ENCODE measurements at places on chromosomes 11 and 22.
A peak's percentile ranks its signal among the peaks of the same experiment; 100 is the strongest.

GRCh38 chr22:38709306-38709705 lies 3.6 kb downstream of the GTPBP1 start:
- H3K4me1 ChIP-seq: peaks cover 56% of the 10 kb centered on the region
- no peak overlapping the region for H3K27ac ChIP-seq
- no peaks in the 10 kb centered on the region for H3K27me3 ChIP-seq
- DNase-seq: no peak
- no peak overlapping the region for H3K4me3 ChIP-seq
- peaks cover 5% of the 10 kb centered on the region for H3K36me3 ChIP-seq

- no peaks in the 10 kb centered on the region for H3K4me1 ChIP-seq
- H3K4me3 ChIP-seq: no peak overlapping the region
- H3K27ac ChIP-seq: no peak overlapping the region
- no peak for DNase-seq
Measured at GRCh38 chr11:45563810-45564209, 101.6 kb downstream of the CHST1 start.

GRCh38 chr22:22556995-22557925 lies 1.8 kb downstream of the PRAME start:
- no peaks in the 10 kb centered on the region for H3K27me3 ChIP-seq
- DNase-seq: no peak
- H3K27ac ChIP-seq: peak overlapping the region; percentile 98
- H3K4me1 ChIP-seq: peaks cover 8% of the 10 kb centered on the region

- no peak overlapping the region for H3K4me3 ChIP-seq
- no peak for DNase-seq
- H3K27me3 ChIP-seq: no peaks in the 10 kb centered on the region
Measured at GRCh38 chr11:109735128-109735527, 313.1 kb downstream of the C11orf87 start.

GRCh38 chr11:92644595-92645445 lies 324.6 kb upstream of the MTNR1B start:
- H3K27me3 ChIP-seq: no peaks in the 10 kb centered on the region
- H3K27ac ChIP-seq: no peak overlapping the region
- H3K36me3 ChIP-seq: no peaks in the 10 kb centered on the region
- H3K4me3 ChIP-seq: no peak overlapping the region
- DNase-seq: no peak
- no peaks in the 10 kb centered on the region for H3K4me1 ChIP-seq

- no peaks in the 10 kb centered on the region for H3K36me3 ChIP-seq
- no peaks in the 10 kb centered on the region for H3K27me3 ChIP-seq
- no peak for DNase-seq
Measured at GRCh38 chr11:36478700-36479329, 31.3 kb downstream of the TRAF6 start.

DNA sequence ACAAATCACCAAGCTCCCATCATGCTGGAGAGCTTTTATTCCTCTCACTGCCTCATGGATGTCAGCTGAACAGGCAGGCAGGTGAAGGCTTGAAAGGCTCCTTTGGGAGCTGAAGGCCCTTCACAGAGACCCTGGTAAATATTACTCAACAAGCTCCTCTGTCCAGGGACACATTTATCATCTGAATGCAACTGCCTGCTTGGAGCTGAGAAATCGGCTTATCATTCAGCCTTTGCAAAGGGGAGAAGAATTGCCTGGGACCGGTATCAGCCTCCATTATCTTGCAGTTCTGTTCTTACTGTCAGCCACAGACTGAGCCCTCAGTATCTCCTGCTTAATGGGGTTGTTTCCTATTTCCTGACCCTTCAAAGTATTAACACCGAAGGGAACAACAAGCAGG lies 113.8 kb upstream of the PITPNB start:
- peaks cover 3% of the 10 kb centered on the region for H3K27me3 ChIP-seq
- H3K27ac ChIP-seq: no peak overlapping the region
- no peak overlapping the region for H3K4me3 ChIP-seq
- DNase-seq: no peak

- H3K4me1 ChIP-seq: no peaks in the 10 kb centered on the region
- no peak overlapping the region for H3K4me3 ChIP-seq
- no peak for DNase-seq
- no peaks in the 10 kb centered on the region for H3K36me3 ChIP-seq
- no peaks in the 10 kb centered on the region for H3K27me3 ChIP-seq
- H3K27ac ChIP-seq: no peak overlapping the region
Measured at GRCh38 chr22:34096770-34097169, 176.5 kb upstream of the LARGE1 start.

GRCh38 chr22:27124351-27124966 lies 467.1 kb downstream of the MIAT start:
- no peak for DNase-seq
- H3K27ac ChIP-seq: no peak overlapping the region

DNA sequence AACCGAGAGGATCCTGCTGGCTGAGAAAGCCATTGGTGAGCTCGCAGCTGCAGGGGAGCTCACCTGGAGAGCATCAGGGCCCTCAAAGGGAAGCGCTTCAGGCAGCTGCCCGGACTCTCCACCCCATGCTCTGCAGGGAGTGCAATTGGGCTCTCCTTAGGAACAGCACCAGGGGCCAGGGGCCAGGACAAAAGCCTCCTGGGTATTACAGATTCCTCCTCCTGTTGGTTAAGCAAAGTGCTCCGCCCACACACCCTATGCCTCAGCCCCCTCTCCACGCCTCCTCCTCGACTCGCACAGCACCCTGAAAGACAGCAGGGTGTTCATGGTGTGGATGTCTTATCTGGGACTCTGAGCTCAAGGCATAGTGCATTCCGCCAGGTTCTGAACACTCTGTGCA lies 139.9 kb downstream of the SHANK2 start:
- no peak overlapping the region for H3K27ac ChIP-seq
- DNase-seq: no peak
- H3K36me3 ChIP-seq: no peaks in the 10 kb centered on the region
- H3K4me3 ChIP-seq: no peak overlapping the region
- no peaks in the 10 kb centered on the region for H3K27me3 ChIP-seq

- H3K36me3 ChIP-seq: no peaks in the 10 kb centered on the region
- no peak overlapping the region for H3K27ac ChIP-seq
- no peak overlapping the region for H3K4me3 ChIP-seq
- H3K4me1 ChIP-seq: no peaks in the 10 kb centered on the region
- no peaks in the 10 kb centered on the region for H3K27me3 ChIP-seq
Measured at GRCh38 chr11:34859496-34859895, 56.7 kb downstream of the APIP start.

DNA sequence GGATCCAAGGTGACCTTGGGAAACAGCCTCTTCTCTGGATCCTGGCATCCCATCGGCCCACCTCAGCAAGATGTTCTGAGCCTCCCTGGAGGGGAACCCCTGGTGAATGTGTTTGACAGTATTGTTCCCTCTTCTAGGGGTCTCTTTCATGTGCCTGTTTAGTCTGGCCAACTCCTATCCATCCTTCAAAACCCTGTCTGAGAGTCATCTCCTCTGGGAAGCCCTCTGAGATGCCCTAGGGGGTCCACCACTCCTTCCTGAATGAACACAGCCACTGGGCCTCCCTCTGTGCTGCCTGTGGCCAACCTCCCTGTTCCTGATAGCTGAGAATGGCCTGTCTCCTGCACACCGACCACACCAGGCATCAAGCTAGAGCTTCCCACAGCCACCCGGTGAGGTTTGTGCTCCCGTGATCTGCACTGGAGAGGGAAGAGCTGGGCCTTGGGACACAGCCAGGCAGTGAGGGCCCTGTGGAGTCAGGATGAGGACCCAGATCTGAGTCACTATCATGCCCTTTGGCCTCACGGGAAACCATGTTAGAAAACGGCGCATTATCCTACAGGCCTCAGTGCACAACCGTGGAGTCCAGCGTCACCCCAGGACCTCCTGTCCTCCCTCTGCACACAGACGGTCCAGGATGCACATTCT lies 8.8 kb downstream of the WNT7B start:
- no peak for DNase-seq
- no peak overlapping the region for H3K4me3 ChIP-seq
- no peaks in the 10 kb centered on the region for H3K36me3 ChIP-seq
- peaks cover 3% of the 10 kb centered on the region for H3K27me3 ChIP-seq
- H3K4me1 ChIP-seq: no peaks in the 10 kb centered on the region

DNA sequence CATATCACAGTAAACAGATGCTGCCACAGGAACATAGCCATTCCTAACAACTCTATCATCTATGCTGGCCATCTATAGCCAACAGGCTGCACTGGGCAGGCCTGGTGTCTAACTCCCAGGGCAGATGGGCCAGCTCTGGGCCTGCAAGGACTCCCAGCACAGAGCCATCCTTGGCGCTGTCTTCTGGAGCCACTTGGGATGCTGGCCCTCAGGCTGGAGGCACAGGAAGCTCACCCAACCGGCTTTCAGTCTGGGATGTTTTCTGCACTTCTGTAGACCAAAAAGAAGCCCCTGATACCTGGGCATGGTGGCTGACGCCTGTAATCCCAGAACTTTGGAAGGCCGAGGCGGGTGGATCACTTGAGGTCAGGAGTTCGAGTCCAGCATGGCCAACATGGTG lies 40.8 kb upstream of the WNT11 start:
- H3K36me3 ChIP-seq: no peaks in the 10 kb centered on the region
- no peak overlapping the region for H3K27ac ChIP-seq
- H3K4me1 ChIP-seq: no peaks in the 10 kb centered on the region
- no peak overlapping the region for H3K4me3 ChIP-seq
- H3K27me3 ChIP-seq: no peaks in the 10 kb centered on the region

DNA sequence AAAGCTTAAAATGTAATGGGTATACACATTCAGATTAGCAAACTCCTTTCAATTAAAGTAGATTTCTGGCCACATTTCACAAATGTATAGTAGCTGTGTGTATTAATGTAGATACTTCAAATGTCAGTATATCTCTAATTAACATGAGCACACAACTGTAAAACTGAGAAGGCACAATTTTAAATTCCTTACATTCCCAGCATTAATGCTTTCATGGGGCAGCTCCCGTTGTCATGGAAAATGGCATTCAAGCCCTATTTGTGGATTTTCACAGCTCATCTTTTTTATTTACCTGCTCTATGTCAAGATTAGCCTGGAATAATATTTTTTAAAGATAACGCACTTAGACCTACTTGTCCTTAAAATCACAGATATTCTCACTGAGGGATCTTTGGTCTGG lies 113.6 kb upstream of the SOX6 start:
- H3K27ac ChIP-seq: no peak overlapping the region
- H3K27me3 ChIP-seq: no peaks in the 10 kb centered on the region
- H3K4me1 ChIP-seq: no peaks in the 10 kb centered on the region
- no peak overlapping the region for H3K4me3 ChIP-seq

GRCh38 chr22:25969901-25970300 lies 199.4 kb upstream of the SEZ6L start:
- no peak overlapping the region for H3K4me3 ChIP-seq
- no peaks in the 10 kb centered on the region for H3K36me3 ChIP-seq
- H3K4me1 ChIP-seq: no peaks in the 10 kb centered on the region
- no peak for DNase-seq
- H3K27ac ChIP-seq: no peak overlapping the region
- no peaks in the 10 kb centered on the region for H3K27me3 ChIP-seq

DNA sequence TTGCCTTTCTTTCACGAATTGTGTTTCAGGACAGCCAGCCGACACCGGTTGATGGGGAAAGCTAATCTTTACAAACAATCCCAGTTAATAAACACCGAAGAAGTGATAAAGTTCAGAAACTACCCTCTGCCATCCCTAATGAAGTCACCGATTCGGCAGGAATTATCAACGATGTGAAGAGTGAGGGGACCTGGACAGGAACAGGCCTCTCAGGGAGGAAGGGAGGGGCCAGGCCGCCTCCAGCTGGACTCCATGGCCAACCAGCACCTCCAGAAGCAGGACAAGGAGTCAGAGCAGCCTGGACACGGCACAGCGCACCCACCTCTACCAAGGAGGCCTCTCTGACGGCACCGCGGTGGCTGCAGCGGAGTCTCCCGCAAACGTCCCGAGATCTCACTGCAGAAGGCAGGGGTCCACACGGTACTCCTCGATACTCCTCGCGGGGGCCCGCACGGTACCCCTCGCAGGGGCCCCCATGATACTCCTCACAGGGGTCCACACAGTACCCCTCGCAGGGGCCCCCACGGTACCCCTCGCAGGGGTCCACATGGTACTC lies 3.9 kb downstream of the TOLLIP start:
- DNase-seq: no peak
- H3K27ac ChIP-seq: no peak overlapping the region
- H3K36me3 ChIP-seq: no peaks in the 10 kb centered on the region

- H3K27ac ChIP-seq: no peak overlapping the region
- no peaks in the 10 kb centered on the region for H3K36me3 ChIP-seq
- H3K4me3 ChIP-seq: no peak overlapping the region
- H3K4me1 ChIP-seq: no peaks in the 10 kb centered on the region
- no peaks in the 10 kb centered on the region for H3K27me3 ChIP-seq
Measured at GRCh38 chr11:80726236-80726635, 1285.4 kb upstream of the TENM4 start.

DNA sequence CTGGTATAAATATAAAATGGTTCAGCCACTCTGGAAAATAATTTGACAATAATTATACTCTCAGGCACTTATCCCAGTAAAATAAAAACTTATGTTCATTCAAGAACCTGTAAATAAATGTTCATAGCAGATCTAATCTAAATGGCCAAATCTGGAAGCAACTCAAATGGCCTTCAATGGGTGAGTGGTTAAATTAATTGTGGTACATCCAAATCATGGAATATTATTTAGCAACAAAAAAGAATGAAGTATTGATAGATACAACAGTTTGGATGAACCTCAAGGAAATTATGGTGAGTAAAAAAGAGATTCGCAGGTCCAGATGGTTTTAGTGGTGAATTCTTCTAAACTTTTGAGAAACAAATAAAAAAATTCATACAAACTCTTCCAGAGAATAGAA lies 287.0 kb upstream of the ZC3H12C start:
- no peaks in the 10 kb centered on the region for H3K27me3 ChIP-seq
- no peak for DNase-seq
- no peak overlapping the region for H3K4me3 ChIP-seq
- no peaks in the 10 kb centered on the region for H3K36me3 ChIP-seq

- no peak overlapping the region for H3K4me3 ChIP-seq
- peaks cover 2% of the 10 kb centered on the region for H3K27me3 ChIP-seq
- no peak for DNase-seq
Measured at GRCh38 chr11:120028897-120029258, 109.0 kb downstream of the TRIM29 start.

GRCh38 chr22:29206372-29207242 lies 911 bp downstream of the EMID1 start:
- no peaks in the 10 kb centered on the region for H3K27me3 ChIP-seq
- peaks cover 16% of the 10 kb centered on the region for H3K4me1 ChIP-seq
- H3K36me3 ChIP-seq: no peaks in the 10 kb centered on the region
- H3K4me3 ChIP-seq: no peak overlapping the region
- DNase-seq: no peak

DNA sequence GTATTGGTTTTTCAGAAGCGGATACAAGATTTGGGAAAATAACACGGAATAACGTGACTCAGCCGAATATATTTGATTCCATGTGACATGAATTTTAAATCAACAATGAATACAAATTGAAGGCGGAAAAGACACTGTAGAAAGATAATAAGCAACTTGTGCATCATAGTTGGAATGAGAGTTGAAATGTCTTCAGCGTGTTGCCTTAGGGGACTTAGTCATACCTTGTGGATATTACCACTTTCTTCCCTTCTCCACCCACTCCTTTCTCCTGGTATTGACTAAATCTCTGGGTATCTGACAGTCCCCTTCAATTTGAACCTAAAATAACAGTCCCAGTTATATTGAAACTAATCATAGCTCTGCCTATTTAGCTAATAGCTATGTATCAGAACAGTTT lies 2373.1 kb upstream of the RAG2 start:
- no peak overlapping the region for H3K27ac ChIP-seq
- no peaks in the 10 kb centered on the region for H3K4me1 ChIP-seq
- H3K27me3 ChIP-seq: no peaks in the 10 kb centered on the region
- no peak for DNase-seq
- no peaks in the 10 kb centered on the region for H3K36me3 ChIP-seq
- no peak overlapping the region for H3K4me3 ChIP-seq

All from CD8-positive, alpha-beta memory T cell (primary cell).